ENCODE measurements at places on chromosomes 4 and X.

GRCh38 chr4:111330786-111331185, 707.9 kb upstream of the PITX2 start:
- H3K27ac ChIP-seq = no peak overlapping the region
- H3K36me3 ChIP-seq = no peaks in the 10 kb centered on the region
- H3K4me3 ChIP-seq = no peak overlapping the region
- H3K4me1 ChIP-seq = no peaks in the 10 kb centered on the region
- no peaks in the 10 kb centered on the region for H3K27me3 ChIP-seq
- DNase-seq = peak; percentile 23

DNA sequence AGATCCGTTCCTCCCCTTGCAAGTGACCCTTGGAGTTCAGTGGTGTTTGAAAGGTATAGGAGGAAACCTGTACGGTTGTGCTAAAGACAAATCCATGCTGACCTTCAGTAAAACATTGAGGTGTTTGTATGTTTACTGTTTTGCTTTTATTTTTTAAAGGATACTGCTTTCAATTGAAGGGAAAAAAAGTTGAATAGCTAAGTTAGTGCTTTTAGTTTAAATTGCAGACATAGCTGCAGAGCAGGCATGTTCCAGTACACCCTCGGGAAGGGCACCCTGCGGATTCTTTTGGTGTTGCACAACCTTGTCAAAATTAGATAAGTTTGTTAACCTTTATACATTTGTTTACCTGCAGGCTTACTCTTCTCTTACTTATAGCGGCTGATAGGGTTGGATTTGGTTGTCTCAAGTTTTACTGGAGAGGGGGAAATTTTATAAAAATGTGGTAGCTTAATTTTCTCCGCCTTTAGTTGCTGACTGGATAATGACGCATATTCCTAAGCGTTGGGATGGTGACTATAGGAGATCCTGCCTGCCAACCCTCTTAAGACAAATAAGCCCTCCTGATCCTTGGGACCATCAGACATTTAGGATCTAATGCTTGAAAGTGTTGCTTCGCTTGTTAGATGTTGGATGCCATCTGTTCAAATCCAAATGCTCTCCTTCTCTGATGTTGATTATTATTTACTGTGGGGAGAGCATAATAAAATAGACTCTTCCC, 2.0 kb downstream of the RAPGEF2 start:
- no peaks in the 10 kb centered on the region for H3K36me3 ChIP-seq
- H3K27me3 ChIP-seq = no peaks in the 10 kb centered on the region
- DNase-seq = peak; percentile 51
- peaks cover 8% of the 10 kb centered on the region for H3K4me1 ChIP-seq
- H3K27ac ChIP-seq = peak overlapping the region; percentile 55

GRCh38 chr4:57499786-57500185, 389.6 kb upstream of the IGFBP7 start:
- H3K27ac ChIP-seq = no peak overlapping the region
- H3K4me3 ChIP-seq = no peak overlapping the region
- H3K4me1 ChIP-seq = no peaks in the 10 kb centered on the region
- no peaks in the 10 kb centered on the region for H3K27me3 ChIP-seq
- DNase-seq = no peak

DNA sequence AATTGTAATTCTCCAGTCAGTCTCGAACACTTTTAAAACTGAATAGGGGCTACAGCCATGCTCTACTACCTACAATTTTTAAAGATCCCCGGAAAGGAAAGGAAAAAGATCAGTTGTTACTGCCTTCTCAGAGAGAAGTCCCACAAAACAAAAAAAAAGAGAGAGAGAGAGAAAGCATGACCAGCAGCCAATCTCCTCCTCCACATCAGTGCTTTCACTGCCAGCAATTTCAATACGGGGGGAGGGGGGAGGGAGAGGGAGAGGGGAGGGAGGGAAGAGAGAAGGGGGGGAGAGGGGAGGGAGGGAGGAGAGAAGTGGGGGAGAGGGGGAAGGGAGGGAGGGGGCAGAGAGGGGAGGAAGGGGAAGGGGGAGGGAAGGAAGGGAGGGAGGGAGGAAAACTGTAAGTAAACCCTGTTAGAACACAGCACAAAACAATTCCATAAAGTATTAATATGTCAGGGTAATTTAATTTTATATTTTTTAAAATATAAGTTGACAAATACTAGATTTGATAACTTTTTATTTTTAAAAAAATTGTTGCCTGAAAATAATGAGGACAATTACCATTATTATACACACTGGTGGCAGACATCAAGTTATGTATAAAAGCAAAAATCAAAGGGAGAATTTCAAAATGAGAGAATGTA, 108.0 kb downstream of the LRBA start:
- H3K36me3 ChIP-seq = peaks cover 18% of the 10 kb centered on the region
- H3K4me3 ChIP-seq = no peak overlapping the region
- no peaks in the 10 kb centered on the region for H3K27me3 ChIP-seq
- H3K27ac ChIP-seq = no peak overlapping the region
- H3K4me1 ChIP-seq = no peaks in the 10 kb centered on the region

GRCh38 chr4:105490523-105490922, 16.7 kb upstream of the PPA2 start:
- no peak overlapping the region for H3K27ac ChIP-seq
- no peak for DNase-seq
- no peaks in the 10 kb centered on the region for H3K36me3 ChIP-seq
- H3K4me1 ChIP-seq = no peaks in the 10 kb centered on the region

GRCh38 chrX:115366535-115366934, 77.0 kb downstream of the LUZP4 start:
- no peaks in the 10 kb centered on the region for H3K4me1 ChIP-seq
- H3K36me3 ChIP-seq = no peaks in the 10 kb centered on the region

DNA sequence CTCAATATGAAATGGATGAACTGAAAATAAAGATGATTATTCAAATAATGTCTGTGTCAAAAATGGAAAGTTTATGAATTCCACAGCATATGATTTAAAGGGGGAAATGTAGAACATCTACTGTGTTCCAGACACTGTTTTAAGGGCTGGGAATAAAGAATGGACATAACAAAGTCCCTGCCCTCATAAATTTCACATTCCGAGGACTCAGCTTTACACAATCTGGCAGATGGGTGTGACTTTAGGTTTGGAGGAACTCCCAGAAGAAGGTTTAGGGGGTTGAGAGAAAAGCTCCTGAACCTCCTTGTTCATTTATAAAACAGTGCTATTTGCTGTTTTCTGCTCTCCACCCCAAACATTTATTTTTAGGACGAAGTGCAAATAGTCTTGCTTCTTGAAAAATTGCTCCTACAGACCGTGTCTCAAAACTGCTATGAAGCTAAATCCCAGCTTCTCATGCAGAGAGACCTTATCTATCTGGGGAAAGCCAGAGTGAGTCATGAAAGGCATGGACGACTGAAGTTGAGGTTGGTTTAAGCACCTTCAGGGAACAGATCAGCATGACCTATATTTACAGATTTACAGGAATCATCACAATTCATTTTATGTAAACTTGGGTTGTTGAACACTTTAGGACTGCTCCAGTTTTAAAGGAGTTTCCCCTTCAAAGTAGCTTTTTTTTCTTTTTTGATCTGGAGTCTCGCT, 184.3 kb downstream of the HS6ST2 start:
- H3K4me1 ChIP-seq = no peaks in the 10 kb centered on the region
- no peak overlapping the region for H3K27ac ChIP-seq
- no peak for DNase-seq
- H3K36me3 ChIP-seq = no peaks in the 10 kb centered on the region
- H3K27me3 ChIP-seq = no peaks in the 10 kb centered on the region
